ENCODE measurements at places on chromosomes 2 and 18. TPM values are rescaled to one million over a fixed set of nuclear protein-coding genes. Genes with fewer than 3 reads are reported as not detected.

UGT1A10 gene
- total RNA-seq, result not detected

ABCG5 gene
- total RNA-seq, result not detected

CCDC141 gene
- total RNA-seq, result 5.4 TPM

FSHR gene
- not detected for total RNA-seq

HOXD8 gene
- 16.5 TPM for total RNA-seq

C2orf78 gene
- not detected for total RNA-seq

VIL1 gene
- total RNA-seq, result not detected

TMEM247 gene
- not detected for total RNA-seq

DYNAP gene
- not detected for total RNA-seq

PHLPP1 gene
- 28.3 TPM for total RNA-seq

TMEM200C gene
- not detected for total RNA-seq

PROKR1 gene
- 0.19 TPM for total RNA-seq

VWC2L gene
- not detected for total RNA-seq

SAG gene
- not detected for total RNA-seq

COL3A1 gene
- total RNA-seq, result 115 TPM

ICA1L gene
- 10.3 TPM for total RNA-seq

DCDC2C gene
- not detected for total RNA-seq

ATP6V1B1 gene
- not detected for total RNA-seq

INHA gene
- total RNA-seq, result 0.66 TPM

LRRTM1 gene
- not detected for total RNA-seq

SALL3 gene
- not detected for total RNA-seq

SRSF7 gene
- 101 TPM for total RNA-seq

ST8SIA5 gene
- total RNA-seq, result not detected

SH3RF3 gene
- 9.5 TPM for total RNA-seq

RUFY4 gene
- 0.85 TPM for total RNA-seq

COL4A3 gene
- 1.7 TPM for total RNA-seq

TRAPPC12 gene
- 51.0 TPM for total RNA-seq

GKN2 gene
- total RNA-seq, result not detected

GRHL1 gene
- 7.2 TPM for total RNA-seq

SNTG2 gene
- 4.2 TPM for total RNA-seq

ADRA2B gene
- 2.1 TPM for total RNA-seq

NCOA1 gene
- total RNA-seq, result 55.6 TPM

GNLY gene
- 5.3 TPM for total RNA-seq

ESPNL gene
- total RNA-seq, result 0.68 TPM

CYP26B1 gene
- 10.0 TPM for total RNA-seq

SLC19A3 gene
- 521 TPM for total RNA-seq

ORC2 gene
- 35.1 TPM for total RNA-seq
